Stimulated activated CD8-positive, alpha-beta memory T cell treated with anti-CD3 and anti-CD28 coated beads, Interleukin-15, amount 100 ng/mL, for 24 hours (primary cell): ENCODE measurements at places on chromosomes 4 and X.

DNA sequence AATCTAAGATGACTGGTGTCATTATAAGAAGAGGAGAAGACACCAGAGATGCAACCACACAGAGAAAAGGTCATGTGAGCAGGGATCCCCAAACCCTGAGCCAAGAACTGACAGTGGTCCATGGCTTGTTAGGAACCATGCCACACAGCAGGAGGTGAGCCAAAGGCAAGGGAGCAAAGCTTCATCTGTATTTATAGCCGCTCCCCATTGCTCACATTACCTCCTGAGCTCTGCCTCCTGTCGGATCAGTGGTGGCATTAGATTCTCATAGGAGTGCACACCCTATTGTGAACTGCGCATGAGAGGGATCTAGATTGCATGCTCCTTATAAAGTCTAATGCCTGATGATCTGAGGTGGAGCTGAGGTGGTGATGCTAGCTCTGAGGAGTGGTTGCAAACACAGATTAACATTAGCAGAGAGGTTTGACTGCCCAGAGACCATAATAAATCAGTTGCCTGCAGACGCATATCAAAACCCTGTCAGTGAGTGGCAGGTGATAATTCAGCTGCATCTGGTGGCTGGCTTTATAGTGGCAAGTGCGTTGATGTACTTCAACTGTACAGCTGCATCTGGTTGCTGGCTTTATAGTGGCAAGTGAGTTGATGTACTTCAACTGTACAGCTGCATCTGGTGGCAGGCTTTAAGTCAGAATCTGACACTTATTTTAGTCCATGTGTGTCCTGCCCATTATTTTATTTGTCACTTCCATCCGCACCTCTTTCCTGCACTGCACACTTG, 19.8 kb upstream of the CXCL2 start:
- no peak for DNase-seq

DNA sequence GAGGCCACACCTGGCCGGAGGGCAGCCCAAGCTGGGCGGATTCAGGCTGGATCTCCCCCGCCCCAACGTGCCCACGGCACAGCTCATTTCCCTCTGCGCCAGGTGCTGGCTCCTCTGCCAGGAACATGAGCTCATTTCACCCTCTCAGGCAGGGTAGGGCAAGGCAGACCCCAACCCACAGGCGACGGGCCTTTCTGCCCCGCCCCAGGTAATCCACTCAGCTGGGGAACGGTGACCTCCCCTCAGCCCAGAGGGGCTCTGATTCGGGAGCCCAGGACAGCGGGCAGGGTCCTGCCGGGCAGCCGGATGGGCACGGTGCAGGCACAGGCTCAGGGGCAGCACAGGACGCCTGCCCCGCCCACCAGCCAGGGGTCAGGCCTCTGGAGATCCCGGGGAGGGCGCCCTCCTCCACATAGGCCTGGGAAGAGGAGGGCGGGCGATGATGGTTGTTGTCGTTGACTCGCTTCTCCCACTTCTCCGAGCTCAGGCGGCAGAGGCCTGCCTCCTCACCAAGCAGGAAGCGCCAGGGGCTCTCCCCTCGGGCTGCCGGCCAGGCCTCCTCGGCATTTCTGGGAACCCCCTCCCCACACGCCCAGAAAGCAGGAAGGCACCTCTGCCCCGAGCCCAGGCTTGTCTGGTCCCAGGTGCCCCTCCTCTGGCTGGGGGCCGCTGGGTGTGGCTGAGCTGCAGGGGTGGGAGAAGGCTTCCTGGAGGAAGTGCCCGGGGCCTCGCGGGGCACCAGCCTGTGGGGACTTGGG, 31.1 kb downstream of the TACC3 start:
- no peak for DNase-seq

GRCh38 chr4:173436149-173436579, 37.2 kb upstream of the SCRG1 start:
- no peak for DNase-seq

- no peak for DNase-seq
These were observed 114.4 kb downstream of the MSN start for GRCh38 chrX:65781845-65782244.

DNA sequence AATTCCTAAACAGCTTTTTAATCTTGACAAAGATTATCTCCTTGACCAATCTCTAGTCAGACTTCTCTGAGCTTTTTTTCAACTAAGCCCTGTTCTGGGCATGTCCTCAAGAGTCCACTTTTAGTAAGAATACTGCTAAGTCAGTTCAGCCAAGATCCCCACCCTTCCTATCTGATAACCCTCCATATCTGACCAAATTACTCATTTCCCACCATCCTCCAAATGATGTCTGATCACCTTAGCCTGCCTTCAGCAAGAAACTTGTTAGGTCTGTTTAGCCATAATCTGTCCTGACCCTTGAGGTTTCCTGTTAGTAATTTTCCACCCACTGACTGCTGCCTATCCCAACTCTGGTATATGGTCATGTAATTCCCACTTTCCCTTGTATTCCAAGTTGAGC, 65.2 kb downstream of the FAM13A start:
- DNase-seq = no peak

- DNase-seq = no peak
These were observed 25.5 kb upstream of the ZNF330 start for GRCh38 chr4:141195095-141195707.

DNA sequence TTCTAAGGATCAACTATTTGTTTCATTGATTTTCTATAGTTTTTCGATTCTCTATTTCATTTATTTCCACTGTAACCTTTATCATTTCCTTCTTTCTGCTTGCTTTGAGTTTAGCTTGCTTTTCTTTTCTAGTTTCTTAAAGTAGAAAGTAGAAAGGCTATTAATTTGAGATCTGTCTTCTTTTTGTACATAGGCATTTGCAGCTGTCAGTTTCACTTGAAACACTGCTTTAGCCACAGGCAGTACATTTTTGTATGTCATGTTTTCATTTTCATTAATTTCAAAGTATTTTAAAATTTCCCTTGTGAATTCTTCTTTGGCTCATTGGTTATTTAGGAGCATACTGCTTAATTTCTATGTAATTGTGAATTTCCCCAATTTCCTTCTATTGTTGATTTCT, 152.2 kb downstream of the SH3KBP1 start:
- no peak for DNase-seq

GRCh38 chrX:85114776-85115175, 111.1 kb downstream of the APOOL start:
- no peak for DNase-seq

DNA sequence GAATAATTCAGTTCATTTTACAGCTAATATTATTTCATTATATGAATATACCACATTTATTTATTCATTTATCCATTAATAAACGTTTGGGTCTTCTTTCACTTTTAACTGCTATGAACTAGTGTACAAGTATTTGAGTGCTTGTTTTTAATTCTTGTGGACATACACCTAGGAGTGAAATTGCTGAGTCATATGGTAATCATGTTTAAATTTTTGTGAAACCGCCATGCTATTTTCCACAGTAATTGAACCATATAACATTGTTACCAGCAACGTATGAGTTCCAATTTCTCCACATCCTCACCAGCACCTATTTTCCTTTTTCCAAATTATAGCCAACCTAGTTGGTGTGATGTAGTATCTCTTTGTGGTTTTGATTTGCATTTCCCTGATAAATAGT, 388.2 kb downstream of the MAGEE1 start:
- DNase-seq = no peak

DNA sequence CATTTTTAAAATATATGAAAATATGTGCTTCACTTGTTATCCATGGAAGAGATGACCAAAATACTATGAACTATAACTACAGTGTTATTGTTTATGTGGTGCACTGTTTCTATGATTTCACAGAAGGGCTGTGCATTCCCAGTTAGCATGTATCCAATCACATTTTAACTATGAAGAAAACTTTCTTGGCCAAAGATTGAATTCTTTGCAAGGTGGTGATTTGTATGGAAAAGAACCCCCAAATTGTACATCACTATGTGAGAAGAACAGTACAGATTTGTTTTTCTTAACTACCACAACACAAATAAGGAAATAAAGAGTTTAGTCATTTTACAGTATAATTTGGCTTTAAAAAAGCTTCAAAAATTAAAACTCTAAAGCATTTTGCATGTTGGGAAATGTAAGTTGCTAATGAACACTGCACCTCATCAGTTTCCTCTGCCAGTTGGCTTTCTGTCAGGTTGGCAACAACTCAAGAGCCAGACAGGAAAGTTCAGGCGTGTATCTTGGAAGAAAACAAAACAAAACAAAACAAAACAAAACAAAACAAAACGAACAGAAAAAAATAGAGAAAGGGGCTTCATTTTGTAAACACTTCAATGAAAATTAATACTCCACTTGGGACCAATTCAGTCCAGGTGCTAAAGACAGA, 237.0 kb downstream of the SCFD2 start:
- DNase-seq = no peak

GRCh38 chr4:2862528-2862927, 18.9 kb downstream of the ADD1 start:
- DNase-seq = no peak

- DNase-seq = no peak
These were observed 605.5 kb downstream of the MID1IP1 start for GRCh38 chrX:39406799-39407198.

DNA sequence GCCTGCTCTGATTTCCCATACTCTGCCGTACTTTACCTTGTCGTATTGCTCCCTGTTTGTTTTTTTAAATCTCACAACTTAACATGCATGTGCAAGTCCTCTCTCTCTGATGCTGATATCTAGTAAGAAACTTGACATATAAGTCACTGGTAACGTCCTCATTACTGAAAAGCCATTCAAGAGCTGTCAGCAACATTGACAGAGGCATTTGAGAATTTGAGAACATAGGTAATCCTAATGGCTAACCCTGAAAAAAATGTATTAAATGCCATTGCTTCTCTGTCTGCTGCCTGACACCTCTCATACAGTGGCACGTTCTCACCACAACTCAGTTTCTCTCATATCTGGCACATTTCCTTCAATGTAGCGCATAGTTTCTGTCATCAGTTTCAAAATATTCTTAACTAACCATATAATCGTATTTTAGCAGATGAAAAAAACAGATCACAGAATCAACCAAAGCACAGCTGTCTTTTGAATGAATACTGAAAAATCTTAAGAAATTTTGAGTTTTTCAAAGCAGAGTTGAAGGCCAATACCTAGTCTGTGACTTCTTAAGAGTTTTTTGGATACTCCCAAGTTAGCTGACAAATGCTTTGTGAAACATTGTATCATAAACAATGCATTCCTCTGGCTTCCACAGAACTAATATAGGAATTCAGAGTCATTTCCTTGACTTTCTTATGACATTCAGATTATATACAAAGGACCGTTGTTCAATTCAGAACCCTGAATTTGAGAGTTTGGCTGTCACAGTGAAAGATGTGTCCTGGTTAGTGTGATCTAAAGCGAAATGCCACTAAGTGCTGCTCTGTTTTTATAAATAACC, 996.4 kb downstream of the C4orf33 start:
- no peak for DNase-seq

GRCh38 chr4:30716681-30717207, 3.4 kb upstream of the PCDH7 start:
- no peak for DNase-seq

- DNase-seq = no peak
These were observed 1.5 kb downstream of the SASH3 start for GRCh38 chrX:129781134-129781672.

GRCh38 chr4:153556435-153556815, 90.3 kb downstream of the TMEM131L start:
- no peak for DNase-seq

DNA sequence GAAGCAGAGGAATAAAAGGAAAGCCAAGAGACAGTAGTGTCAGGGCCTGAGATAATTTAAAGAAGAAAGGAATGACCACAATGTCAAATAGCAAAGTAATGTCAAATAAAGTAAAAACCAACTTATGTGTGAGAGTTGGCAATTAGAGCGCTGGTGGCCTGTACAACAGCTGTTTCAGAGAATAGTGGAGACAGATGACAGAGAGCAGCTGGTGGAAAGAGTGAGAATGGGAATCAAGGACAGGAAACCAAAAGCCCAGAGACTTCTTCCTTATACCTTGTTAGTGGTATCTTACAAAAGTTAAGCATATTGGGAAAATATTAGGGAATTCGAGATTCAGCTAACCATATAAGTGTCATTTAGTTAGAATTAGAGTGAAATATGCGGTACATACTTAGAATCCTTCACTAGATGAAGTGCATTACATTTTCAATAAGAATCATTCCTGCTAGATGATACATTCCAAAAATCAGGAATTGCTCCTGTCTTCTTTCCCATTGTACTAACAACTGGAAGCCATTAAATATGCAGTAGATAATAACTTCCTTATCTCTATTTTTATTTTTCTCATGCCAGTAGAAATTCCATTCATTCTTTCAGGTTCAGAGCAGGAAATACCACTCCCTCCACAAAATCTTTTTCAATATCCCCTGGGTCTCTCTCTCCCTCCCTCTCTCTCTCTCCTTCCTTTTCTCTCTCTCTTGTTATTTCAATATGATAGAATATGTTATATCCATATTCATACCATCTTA, 525.4 kb downstream of the CENPC start:
- no peak for DNase-seq

GRCh38 chrX:130563476-130563875, 161.7 kb downstream of the RBMX2 start:
- DNase-seq = no peak

GRCh38 chrX:55007656-55008055, 7.5 kb downstream of the APEX2 start:
- DNase-seq = no peak

GRCh38 chrX:106220177-106220576, 52.1 kb downstream of the PWWP3B start:
- no peak for DNase-seq

- DNase-seq = no peak
These were observed 22.8 kb downstream of the QDPR start for GRCh38 chr4:17489123-17489522.

- DNase-seq = no peak
These were observed 71.8 kb downstream of the FUNDC1 start for GRCh38 chrX:44470816-44471215.

DNA sequence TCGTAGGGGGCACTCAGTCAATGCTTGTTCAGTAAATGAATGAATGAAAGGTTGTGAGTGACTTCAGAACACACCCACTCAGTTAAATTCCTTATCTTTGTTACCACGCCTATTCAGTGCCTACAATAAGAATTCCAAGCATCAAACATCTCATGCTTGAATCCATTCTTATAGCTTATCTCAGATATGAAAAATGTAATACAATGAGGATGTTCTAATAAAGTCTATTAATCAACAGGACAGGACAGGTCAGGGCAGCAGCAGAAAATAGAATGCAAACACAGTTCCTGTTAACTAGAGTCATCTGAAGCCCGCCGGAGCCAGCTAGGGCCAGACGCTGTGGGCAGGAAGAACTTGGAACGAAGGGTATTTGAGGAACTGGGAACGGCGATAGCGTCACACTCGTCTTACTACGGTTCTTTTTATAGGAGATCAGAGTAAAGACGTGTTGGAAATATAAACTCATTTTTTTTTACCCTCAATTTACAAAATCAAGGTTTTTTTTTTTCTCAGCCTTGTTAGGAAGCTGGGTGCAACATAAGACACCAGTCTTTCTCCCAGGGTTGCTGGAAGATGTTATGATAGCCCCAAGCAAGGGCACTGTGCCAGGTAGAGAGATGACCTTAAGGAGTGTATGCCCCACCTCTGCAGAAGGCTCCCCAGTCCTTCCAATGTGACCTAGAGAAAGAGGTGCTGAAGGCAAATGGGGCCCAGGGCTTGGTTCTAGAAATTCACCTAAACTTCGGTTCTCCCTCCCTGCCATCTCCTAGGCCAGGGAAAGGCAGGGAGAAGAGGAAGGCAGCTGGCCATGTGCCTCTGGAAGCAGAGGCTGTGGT, 48.3 kb downstream of the SEL1L3 start:
- DNase-seq = no peak
